Inflammatory macrophage treated with lipopolysaccharide for 1 hour (primary cell): ENCODE measurements at places on chromosomes 6 and 20.
A peak's percentile ranks its signal among the peaks of the same experiment; 100 is the strongest.

- DNase-seq, result no peak
Observed at GRCh38 chr6:110567957-110568696, 91.7 kb upstream of the SLC22A16 start.

- DNase-seq, result no peak
Observed at GRCh38 chr20:39083761-39084160, 121.6 kb downstream of the DHX35 start.

DNA sequence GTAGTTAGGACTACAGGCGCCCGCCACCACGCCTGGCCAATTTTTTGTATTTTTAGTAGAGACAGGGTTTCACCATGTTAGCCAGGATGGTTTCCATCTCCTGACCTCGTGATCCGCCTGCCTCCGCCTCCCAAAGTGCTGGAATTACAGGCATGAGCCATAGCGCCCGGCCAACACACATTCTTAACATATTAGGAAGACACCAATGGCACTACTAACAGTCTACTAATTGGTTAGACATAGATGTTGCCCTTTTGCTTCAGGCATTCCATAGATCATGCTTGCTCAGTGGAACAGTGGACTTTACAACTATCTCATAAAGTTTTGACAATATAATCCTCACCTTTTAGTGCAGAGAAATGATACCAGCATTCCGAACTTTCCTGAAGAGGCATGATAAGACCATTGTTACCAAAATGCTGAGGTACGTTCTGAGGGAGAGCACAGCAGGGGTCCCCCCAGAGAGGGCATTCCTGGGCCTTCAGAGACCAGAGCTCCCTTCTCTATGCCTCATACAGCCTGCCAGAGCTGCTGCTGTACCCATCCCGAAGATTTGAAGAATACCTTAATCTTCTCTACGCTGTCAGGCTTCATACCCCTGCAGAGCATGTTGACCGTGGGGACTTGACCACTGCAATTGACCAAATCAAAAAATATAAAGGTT, 89.4 kb downstream of the ECT2L start:
- DNase-seq, result no peak

DNA sequence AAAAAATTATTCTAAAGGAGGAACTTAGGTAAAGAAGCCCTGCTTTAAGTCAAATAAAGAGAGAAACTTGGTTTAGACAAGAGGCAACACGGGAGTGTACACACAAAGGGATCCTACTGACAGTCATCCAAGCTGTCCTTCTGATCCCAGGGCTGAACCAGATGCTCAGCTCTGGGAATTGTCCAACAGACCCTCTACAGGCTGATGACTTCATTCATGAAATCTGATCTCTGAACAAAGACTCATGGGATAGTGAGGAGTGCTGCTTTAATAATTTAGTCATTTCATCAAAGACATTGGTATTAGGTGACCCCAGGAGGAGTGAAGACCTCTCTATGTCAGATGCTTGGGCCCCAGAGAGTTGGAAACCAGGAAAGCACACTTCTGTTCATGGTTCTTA, 65.6 kb upstream of the ARMH2 start:
- DNase-seq, result no peak

DNA sequence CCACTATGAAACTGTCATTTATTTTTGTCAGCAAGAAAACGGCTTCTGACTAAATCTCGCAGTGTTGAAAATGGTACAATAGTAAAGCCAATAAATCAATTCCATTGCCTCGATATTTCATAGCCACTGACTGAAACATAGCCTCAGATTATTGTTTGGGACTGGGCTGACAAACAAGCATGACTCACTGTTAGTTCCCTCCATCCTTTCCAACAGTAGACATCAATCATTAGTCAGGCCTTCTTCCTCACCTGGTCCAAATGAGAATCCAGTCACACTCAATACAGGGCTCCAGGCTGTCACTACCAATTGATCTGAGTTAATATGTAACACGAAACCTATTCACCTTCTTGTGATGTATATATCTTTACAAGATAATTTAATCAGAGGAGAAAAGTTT, 66.1 kb downstream of the ADGRB3 start:
- no peak for DNase-seq

DNA sequence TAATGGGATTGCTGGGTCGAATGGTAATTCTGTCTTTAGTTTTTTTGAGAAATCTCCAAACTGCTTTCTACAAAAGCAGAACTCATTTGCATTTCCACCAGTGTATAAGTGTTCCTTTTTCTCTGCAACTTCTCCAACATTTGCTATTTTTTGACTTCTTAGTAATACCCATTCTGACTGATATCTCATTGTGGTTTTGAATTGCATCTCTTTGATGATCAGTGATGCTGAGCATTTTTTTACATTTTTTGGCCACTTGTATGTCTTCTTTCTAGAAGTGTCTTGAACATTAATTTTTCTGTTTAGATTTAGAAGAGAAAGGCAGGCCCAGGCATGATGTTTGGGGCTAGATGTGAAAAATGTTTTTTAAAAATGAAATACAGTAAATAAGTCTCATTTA, 553.1 kb upstream of the MAN1A1 start:
- DNase-seq, result peak; percentile 48
